Fibroblast of skin of left quadriceps (primary cell): ENCODE measurements at places on chromosomes 6 and 20.

GRCh38 chr6:7106752-7107577 is 796 bp upstream of the RREB1 start:
- DNase-seq = no peak

GRCh38 chr20:47753576-47754387 is 31.5 kb downstream of the SULF2 start:
- no peak for DNase-seq

GRCh38 chr6:131858765-131859415 is 51.1 kb downstream of the ENPP1 start:
- no peak for DNase-seq

DNA sequence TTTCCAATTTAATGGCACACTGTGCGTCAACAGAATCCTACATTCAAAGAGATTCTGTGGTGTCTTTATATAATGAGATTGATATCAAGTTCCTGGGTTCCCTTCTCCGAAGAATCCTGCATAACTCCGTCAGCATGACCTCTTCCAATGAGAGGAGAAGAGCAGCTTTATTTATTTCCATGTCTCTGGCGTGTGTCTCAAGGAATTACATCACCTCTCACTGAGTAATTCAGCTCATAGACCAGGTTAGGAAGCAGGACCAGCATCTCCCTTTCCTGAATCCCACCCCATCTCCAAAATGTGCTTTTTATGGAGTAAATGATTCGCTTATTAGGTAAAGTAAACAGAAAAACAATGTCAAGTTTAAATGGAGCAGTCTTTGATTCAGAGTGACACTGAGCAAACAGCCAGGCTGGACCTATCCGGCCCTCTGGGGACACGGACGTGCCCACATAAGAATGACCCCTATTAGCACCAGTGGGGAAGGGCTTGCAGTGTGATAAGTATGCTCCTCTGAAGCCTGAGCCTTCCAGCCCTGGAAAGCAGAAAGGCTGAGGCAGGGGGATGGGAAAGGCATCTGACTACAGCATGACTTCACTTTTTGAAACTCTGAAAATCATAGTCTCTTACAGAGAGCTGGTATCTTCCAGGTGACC is 165.2 kb downstream of the CLIC5 start:
- DNase-seq = no peak

GRCh38 chr20:53865901-53866793 is 204.2 kb downstream of the BCAS1 start:
- no peak for DNase-seq

DNA sequence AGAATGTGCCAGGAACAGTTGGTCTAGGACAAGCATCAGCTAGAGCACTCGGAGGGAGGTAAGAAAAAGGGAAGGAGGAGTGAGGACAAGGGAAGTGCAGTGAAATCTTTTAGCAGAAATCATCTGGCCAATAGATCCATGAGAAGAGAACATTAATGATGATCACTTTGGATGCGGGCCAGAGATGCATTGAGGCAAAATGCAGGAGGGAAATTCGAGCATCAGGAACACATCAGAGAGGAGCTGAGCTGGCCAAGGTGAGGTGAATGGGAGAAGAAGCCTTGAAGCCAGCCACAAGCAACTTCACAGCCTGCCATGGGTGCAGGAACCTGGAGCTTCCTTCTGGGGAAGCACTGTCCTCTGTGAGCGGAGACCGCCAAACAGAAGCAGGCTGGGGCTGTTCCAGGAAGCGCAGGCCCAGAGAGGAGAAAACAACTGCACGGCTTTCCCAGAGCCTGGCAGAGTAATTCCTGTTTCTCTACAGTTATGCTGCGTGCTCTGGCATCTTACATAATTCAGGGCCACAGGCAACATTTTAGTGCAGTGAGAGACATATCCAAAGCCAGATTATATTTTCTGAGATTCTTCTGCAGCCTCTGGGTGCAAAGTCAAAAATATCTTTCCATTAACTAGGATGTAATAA is 143.8 kb downstream of the F13A1 start:
- no peak for DNase-seq

DNA sequence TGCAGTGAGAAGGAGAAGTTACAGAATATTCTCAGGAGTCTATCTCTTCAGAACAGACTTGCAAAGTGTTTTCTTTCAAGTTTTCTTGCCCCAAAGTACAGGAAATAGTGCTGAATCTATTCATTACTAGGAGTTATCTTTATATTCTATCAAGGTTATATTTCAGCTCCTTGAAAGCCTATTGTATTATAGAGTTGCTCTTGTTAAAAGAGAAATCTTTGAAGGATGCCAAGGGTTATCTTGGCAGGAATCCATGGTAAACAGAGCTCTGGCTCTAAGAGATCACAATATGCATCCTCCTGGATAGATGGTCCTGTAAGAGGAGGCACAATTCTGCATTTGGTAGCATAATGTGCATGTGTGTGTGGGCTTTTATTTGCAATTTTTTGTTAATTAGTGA is 21.2 kb upstream of the SNRPB2 start:
- DNase-seq = no peak

DNA sequence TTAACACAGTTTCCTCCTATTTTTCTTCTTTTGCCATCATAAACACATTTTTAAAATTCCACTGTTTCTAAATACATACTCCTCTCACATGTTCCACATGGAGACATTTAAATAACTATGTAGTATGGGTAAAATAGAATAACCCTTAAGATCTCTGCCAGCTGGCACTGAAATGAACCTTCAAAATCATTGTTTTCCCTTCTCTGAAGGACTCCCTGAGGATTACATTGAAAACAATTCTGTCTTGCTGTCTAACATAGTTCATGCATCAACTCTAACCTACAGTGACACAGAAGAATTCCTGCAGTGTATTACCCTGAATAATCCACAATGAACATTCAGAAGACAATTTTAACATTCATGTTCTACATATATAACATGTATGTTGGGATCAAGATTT is 1361.8 kb upstream of the CITED2 start:
- DNase-seq = peak; percentile 33

GRCh38 chr20:25282034-25282781 is 34.3 kb downstream of the PYGB start:
- DNase-seq = no peak

- peak; percentile 77 for DNase-seq
These were observed 44.1 kb upstream of the MOXD1 start for GRCh38 chr6:132445201-132445951.

DNA sequence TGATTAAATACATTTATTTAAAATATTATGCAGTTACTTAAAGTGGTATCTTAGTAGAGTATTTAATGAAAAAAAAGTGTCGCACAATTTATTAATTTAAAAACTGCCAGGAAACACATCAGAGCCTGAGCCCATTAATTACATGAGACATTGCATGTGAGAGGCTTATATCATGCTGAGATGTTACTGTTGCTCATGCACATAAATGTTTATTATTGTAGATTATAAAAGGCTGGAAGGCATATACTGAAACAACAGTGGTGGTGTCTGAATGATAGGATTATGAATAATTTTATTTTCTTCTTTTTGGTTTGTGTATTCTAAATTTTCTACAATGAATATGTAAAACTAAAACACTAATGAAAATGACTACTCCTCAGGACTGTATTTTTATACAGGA is 45.7 kb upstream of the TXNDC5 start:
- DNase-seq = no peak

- DNase-seq = no peak
These were observed 511.5 kb upstream of the CITED2 start for GRCh38 chr6:139885909-139886308.

GRCh38 chr6:92023410-92023966 is 1395.9 kb downstream of the EPHA7 start:
- DNase-seq = no peak

DNA sequence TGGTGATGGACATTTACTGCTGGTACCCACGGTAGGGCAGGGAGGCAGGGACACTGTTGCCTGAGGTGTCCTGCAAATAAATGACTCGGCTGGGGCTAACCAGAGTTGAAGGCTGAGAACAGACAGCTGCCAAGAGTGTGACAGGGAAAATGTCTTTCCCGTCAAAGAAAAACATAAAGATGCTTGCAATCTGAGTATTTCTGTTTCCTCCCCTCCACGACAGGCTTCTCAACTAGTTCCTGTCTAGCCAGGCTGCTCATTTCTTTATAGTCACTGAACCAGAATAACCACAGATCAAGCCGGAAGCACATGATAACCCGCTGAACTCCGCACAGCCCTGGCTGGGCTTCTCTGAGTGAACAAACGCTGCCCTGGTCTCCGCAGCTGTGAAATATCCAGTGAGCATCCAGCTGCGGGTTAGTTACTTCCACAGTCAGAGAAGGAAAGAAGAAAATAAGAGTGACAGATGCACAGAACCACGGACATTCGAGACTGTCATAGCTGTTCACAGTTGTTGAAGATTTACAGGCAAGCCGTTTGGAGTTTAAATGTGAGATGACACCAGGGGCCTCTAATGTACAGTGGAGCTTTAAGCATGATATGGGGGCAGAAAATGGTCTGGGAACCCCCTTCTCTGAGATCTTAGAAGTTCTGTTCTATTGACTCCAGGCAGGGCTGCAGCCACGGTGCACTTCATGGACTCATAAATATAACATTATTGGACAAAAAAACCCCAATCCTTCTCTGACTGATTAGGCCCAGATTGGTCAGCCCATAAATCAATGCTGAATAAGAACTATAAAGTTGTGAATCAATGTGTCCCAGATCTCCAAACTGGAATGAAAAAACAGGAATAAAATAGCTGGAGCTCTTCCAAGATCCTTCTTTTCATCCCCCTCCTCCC is 299.9 kb upstream of the SUPT3H start:
- DNase-seq = peak; percentile 67

DNA sequence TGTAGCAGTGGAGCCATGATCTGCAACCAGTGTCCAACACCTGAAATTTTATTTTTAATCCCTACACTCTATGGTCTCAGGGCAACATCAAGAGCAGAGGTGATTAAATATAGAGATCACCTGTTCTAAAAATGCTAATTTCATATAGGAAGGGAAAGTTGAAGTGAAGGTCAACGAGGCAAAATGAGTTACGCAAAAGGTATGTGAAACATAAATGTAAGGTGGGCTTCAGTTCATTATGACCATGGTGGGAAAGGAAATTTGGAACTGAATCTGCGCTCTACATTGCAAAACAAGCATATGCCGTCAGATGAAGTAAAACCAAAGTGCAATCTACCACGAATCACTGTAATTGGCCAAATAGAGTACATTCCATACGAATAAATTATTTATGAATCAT is 35.2 kb upstream of the STMND1 start:
- no peak for DNase-seq

DNA sequence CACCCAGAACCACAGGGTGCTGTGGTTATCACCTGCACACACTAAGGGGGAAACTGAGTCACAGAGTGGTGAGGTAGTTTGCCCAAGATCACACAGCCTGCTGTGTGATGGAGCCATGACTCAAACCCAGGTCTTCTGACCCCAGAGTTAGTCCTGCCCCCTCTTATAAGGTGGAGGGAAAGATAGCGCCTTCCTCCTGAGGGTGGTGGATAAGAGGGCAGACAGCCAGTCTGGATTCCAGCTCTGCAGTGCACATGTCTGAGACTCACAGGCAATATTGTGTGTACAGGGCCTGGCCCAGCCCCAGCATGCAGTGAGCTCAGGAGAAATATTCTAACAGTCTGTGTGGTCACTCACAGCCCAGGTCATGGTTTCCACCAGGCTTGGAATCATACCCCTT is 393.7 kb downstream of the CDH4 start:
- no peak for DNase-seq

- no peak for DNase-seq
These were observed 157.0 kb downstream of the PLCB4 start for GRCh38 chr20:9225879-9226278.

GRCh38 chr6:23454080-23454976 is 671.7 kb upstream of the NRSN1 start:
- DNase-seq = peak; percentile 5

GRCh38 chr20:46703435-46703834 is 6.0 kb upstream of the SLC2A10 start:
- no peak for DNase-seq

- DNase-seq = no peak
These were observed 175.8 kb upstream of the LRFN2 start for GRCh38 chr6:40762981-40763380.

GRCh38 chr6:5214570-5215052 is 46.1 kb downstream of the LYRM4 start:
- peak; percentile 54 for DNase-seq

GRCh38 chr20:55058938-55059337 is 583.5 kb downstream of the DOK5 start:
- DNase-seq = no peak

- DNase-seq = no peak
These were observed 106.3 kb upstream of the RIPOR2 start for GRCh38 chr6:25042036-25042521.

GRCh38 chr20:48403167-48403761 is 424.5 kb downstream of the PREX1 start:
- no peak for DNase-seq

- peak; percentile 20 for DNase-seq
These were observed 5.2 kb downstream of the INSM1 start for GRCh38 chr20:20373091-20373571.

GRCh38 chr6:13733178-13733887 is 21.7 kb upstream of the RANBP9 start:
- peak; percentile 86 for DNase-seq

DNA sequence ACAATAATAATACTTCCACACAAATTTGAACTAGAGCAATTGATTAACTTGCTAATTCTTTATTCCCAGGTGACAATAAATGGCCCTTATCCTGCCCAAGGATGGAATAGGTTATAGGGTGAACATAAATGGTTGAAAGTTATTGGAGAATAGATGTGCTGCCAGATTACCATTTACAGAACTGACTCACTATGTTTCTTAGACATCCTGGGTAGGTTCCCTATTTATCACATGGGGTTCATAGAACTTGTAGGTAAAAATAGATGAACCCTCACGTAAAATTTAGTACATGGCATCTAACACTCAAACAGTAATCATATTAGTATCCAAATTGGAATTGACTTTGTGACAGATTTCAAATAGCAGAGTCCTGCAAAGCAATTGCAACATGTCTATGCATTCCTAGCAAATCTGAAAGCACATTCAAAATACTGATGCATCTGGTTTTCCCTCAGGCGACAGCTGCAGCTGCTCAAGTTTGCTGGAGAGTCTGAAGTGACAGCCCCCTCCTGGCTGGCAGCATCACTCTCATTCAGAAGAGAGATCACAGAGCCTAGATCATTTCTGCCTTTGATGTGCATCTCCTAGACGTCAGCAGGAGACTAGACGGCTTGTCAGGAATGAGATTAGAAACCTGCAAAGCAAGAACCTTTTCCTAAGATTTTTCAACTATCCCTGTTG is 80.2 kb upstream of the RNF217 start:
- peak; percentile 20 for DNase-seq

GRCh38 chr6:16432075-16433032 is 194.0 kb downstream of the GMPR start:
- peak; percentile 60 for DNase-seq

- DNase-seq = no peak
These were observed 167.1 kb upstream of the ECI2 start for GRCh38 chr6:4302524-4302923.

GRCh38 chr6:90274451-90275030 is 22.1 kb downstream of the BACH2 start:
- DNase-seq = no peak
